ENCODE measurements at places on chromosomes 5 and 9.

- DNase-seq: no peak
These were observed 24.0 kb downstream of the RAPGEF6 start for GRCh38 chr5:131611064-131611381.

GRCh38 chr5:142969186-142969585 lies 199.0 kb downstream of the ARHGAP26 start:
- no peak for DNase-seq

DNA sequence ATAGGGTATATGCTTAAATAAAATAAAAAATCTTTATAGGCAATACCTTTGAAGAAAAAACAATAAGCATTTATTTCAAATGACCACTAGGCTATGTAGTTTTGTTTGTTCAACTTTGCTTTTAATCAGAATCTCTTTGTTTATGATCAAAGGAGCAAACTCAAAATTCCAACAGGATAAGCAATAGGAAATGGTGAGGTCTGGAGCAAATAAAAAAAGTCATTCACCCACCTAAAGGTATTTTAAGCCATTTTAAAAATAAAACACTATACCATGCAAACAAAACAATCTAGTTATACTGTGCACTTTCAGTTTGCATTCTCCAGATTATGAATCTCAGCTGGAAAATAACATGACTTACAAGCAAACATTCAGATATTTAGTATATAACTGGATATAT lies 35.3 kb upstream of the CYFIP2 start:
- no peak for DNase-seq

GRCh38 chr9:36263683-36264082 lies 5.4 kb upstream of the GNE start:
- DNase-seq: no peak

DNA sequence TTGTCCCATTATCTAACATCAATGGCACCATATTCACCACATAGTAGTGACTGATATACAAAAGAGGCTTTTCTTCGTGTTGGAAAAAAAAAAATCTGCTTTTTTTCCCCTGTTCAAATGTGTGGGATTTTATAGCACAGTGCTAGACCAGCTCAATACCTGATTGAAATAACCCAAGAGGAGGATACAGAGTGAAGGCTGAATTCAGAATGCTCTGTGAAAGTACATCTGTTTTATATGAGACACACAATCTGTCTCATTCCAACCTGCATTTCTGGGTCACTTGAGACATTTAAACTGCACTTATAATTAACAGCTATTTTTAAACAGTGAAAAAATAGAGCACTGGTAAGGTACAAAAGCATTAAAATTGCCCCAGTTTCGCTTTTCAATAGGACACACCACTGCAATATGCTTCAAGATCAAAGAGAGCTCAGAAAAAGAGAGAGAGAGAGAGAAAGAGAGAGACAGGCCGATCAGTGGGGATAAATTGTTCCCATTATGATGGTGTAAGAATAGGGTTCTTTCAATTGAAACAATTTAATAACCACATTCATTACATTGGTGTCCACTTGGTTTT lies 179.3 kb downstream of the NR2F1-AS1 start:
- peak; percentile 25 for DNase-seq

GRCh38 chr9:92535940-92536850 lies at the start of gene ECM2:
Gene ECM2, minus strand, starts transcription at chr9:92535990. Its CDS starts 13,124 bp downstream, at chr9:92522866.
- peak; percentile 11 for DNase-seq

DNA sequence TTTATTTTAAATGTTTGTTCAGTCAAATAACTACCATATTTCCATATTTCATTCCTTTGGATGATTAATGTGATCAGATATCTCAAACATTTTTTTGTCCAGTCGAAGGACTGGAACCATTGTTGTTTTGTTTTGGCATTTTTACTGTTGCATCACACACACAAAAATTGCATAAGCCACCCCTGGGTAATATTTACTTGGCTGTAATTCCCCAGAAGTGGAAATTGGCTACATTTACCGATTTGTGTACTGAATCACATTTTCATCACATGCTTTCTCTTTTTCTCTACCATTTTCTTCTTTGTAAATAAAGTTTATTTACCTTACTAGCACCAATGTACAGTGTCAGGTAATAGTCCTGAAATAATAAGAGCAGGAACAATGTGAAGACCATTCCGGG lies 1729.7 kb upstream of the WWC1 start:
- DNase-seq: no peak

Measured in midbrain (tissue), 1 donor.